ENCODE measurements at places on chromosomes 5 and 9. TPM values are rescaled to one million over a fixed set of nuclear protein-coding genes. Genes with fewer than 3 reads are reported as not detected.

GRCh38 chr5:148586796-148587195 is 67.5 kb downstream of the HTR4 start:
- no peak for DNase-seq

The NIPAL4 gene
- 0.17 TPM for total RNA-seq

DNA sequence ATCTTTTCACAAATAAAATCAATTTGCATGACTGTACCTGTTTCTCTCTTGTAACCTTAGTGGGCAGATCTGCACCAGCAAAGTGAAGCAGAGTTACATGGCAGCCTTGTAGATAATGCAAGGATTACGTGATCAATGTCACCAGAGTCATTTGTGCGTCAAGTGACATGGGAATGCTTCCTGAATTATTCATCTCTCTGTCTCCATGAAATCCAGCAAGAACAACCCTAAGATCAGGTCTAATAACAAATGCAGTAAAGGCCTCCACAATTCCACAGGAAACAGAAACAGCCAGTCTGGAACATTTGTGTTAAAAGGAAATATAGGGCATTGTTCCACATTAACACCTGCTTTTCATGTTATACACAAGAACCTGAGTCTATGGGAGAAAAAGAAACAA is 7.8 kb downstream of the GZMA start:
- DNase-seq: no peak

GRCh38 chr5:156359476-156359875 is 32.5 kb downstream of the SGCD start:
- peak; percentile 70 for DNase-seq

DNA sequence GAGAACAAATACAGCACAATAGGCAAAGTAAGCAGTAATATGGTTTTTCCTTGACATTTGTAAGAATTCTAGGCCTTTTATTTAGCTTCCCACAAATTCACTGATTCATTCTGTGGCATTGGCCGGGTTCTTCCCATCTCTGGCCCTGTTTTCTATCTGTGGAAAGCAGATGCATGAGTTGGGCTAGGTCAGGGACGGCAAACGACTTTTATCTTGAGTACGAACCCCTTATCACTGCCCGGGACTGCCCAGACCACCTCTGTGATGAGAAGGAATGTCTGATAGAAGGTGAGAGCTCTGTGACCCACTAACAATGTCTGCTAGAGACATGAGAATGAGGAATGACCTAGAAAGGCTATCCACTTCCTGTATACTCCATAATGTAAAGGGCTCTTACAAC is 35.4 kb upstream of the ADAM19 start:
- no peak for DNase-seq

DNA sequence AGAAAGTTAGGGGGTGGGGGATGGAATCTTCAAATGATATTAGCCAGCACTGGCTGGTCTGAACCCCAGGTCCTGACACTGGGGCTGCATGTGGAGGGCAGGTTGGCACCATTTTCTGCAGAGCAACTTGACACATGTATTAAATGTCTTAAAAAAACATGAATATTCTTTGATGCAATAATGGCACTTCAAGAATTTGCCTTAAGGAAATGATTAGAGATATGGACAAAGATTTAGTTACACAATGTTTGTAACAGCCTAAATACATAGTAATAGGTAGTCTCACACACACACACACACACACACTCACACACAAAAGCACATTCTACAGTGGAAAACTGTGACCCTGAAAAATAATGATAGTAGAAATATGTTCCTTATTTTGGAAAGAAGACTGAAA is 3.6 kb downstream of the SVEP1 start:
- DNase-seq: no peak

DNA sequence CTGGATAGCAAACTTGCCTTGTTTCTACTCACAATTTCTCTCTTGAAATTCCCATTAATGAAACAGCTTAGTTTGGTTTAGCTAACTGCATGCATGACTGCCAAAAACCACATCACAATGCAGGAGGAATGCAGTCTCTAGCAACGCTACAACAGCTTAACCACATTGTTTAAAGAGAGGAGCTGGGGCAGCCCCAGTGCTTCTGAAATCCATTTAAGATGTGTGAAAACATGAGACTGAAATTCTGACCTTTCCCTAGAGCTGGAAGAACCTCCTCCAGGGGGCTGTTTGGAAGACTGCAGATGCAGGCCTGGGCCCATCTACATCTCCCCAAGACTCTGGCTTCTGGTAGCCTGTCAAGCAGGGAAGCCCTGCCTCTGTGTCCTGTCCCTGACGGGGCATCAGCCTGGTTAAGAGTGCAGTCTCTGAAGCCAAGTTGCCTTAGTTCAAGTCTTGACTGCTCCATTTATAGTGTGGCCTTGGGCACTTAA is 157.1 kb downstream of the ZNF462 start:
- peak; percentile 96 for DNase-seq

The TICAM2 gene
- total RNA-seq: 8.8 TPM

- no peak for DNase-seq
Observed at GRCh38 chr5:101176605-101177004, 273.5 kb upstream of the ST8SIA4 start.

- peak; percentile 50 for DNase-seq
Observed at GRCh38 chr9:106700676-106701075, 162.3 kb upstream of the ZNF462 start.

The RUSC2 gene
- 10.0 TPM for total RNA-seq

GRCh38 chr9:122225312-122226141 is 3.2 kb downstream of the LHX6 start:
- DNase-seq: no peak

- no peak for DNase-seq
Observed at GRCh38 chr5:100472091-100472490, 63.1 kb upstream of the FAM174A start.

DNA sequence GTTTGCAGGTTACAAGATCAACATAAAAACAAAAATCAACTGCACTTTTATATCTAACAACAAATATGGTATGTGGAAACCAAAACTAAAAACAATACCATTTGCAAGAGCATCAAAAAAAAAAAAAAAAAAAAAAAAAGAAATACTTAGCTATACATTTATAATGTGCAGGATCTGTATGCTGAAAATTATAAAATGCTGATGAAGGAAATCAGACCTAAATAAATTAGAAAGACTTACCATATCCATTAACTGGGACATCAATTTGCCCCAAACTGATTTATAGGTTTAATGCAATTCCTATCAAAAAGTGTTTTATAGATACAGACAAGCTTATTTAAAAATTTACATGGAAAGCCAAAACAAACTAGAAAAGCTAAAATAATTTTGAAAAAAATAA is 60.4 kb upstream of the OTP start:
- DNase-seq: no peak

The ZDHHC11 gene
- total RNA-seq: 2.5 TPM

DNA sequence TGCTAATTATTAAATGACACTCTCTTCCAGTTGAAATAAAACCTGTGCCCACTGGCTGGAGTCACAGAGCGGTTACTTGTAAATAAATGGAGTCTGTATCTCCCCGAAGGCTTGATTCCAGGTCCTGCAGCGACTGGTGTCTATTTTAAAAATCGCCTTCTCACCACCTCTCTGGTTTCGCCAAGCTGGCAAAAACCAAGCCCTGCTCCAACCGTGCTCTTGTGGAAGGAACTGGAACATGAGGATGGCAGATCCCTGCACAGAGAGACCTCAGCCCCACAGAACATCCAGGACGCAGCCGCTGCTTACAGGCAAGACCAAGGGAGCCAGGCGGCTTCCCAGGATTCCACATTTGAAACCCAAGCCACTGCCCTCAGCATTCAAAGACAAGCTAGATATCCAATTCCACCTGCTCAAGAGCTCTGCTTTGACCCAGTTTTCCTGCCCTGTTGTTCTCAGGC is 15.0 kb downstream of the SEMA4D start:
- DNase-seq: no peak

GRCh38 chr5:119355244-119355638 is 578 bp upstream of the TNFAIP8 start:
- no peak for DNase-seq

The TMEM245 gene
- total RNA-seq: 48.2 TPM

The ADGRD2 gene
- not detected for total RNA-seq

Measured in fibroblast of lung (primary cell).